GM23338 (cell line): ENCODE measurements at places on chromosomes 3 and 15. TPM values are rescaled to one million over a fixed set of nuclear protein-coding genes. Genes with fewer than 3 reads are reported as not detected.
A peak's percentile ranks its signal among the peaks of the same experiment; 100 is the strongest.

DNA sequence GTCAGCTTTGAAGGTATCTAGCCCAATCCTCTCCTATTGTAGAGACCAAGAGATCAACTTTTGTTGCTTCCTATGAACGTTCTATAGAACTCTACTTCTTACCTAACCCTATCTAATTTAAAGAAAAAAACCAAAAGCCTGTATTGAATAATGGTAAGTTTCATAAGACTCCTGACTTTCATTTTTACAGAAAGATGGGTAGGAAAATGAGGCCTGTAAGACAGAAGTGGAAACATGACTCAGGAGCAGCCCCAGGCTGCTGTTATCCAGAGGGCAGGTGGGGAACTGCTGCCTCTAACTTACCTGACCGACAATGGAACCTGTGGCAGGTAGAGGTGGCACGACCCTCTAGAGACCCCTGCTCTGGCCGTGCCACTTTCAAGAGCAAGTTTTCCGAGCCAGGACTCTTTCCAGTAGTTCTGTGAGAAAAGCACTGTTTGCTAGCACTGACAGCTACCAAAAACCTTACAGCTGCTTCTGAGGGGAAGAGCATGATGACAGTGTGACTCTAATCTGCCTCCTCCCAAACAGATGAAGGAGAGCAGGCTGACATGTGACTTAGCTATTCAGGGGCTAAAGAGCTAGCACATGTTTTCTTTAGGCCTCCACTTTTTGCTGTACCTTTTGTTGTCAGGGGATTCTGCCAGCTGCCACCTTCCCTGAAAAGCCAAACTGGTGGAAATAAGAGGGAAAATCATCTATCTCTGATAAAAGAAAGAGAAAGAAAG, 17.5 kb downstream of the POPDC2 start:
- no peak for DNase-seq

The LRTM1 gene
- total RNA-seq: not detected in 2 replicates

The NOX5 gene
- total RNA-seq: 0.03 TPM in 1 of 2 replicates, not detected in the other

The CTDSPL gene
- 41.2 and 42.0 TPM in 2 replicates for total RNA-seq

- no peak for DNase-seq
Observed at GRCh38 chr15:98923171-98923570, 84.4 kb downstream of the PGPEP1L start.

GRCh38 chr3:24086206-24086605, 141.1 kb downstream of the NR1D2 start:
- DNase-seq: no peak

DNA sequence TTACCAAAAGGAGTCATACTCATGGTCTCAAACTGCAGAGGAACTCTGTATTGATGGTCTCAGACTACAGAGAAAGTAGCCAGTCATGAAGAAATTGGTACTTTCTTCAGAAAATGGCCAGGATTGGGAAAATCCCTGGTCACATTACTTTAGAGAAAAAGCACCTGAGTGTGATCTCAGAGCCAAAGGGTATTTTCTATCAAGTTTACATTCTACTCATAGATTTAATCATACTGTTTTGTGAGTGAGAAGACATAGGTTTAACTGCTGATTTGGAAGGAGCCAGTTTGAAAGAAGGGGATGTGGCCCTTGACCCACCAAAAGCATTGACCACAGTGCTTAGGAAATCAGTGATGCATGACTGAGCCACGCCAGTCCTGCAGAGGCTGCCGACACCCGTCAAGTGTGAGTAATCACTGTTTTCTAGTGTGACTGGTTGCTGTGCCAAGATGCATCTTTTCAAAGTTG, 203.6 kb downstream of the AKAP13 start:
- DNase-seq: no peak

DNA sequence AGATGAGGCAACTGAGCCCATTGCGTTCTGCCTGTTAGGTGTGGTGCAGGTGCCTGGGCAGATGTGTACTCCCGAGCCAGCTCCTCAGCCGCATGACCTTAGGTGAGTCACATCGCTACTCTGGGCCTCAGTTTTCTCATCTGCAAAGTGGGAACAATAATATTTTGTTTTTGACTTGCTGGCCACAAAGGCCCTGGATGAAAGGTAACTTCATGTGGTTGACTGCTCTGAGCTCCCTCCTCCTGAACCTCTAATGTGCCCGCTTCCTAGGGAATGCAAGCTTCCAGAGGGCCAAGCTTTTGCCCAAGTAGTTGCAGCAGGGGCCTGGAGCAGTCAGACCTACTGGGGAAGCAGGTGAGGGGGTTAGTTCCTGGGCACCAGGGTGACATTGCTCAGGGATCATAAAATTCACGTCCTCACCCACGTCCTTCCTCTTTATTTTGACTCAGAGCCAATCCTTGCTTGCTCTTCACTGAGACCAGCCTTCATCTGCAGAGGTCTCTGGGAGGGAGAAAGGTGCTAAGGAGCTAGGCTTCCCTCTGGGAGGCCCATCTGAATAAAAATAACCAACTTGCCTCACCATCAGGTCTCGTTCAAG, 149.0 kb upstream of the TLE3 start:
- no peak for DNase-seq

- DNase-seq: peak; percentile 56
Observed at GRCh38 chr15:28273468-28273867, 48.5 kb downstream of the HERC2 start.

DNA sequence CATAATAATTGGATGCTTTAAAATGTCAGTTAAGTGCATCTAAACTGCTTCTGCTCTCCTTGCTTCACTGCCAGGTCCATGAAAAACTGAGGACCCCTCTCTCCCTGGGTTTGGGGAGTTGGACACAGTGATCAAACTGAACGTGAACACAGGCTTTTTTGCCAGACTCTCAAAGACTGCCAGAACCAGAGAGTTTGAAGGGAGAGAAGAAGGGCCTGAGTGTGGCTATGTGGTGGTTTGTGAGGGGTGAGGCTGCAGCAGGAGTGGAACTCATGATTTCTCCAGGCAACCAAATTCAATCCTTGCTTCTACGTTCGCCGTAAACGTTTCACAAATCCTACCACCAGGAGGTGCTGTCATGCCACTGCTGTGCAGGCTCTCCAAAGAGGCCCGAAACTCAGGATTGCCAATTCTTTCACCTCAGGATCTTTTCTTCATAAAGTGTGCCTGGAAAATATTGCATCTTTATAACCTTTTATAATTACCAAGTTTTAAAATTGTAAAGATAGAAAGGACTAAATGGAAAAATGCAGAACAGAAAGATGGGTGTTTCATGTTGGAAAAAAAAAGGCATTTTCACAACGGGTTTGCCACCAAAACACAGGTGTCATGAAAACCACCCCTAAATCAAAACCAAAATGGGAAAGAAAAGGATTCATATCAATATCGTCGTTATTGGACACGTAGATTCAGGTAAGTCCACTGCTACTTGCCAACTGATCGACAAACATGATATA, 19.7 kb downstream of the TM4SF4 start:
- peak; percentile 90 for DNase-seq

- peak; percentile 67 for DNase-seq
Observed at GRCh38 chr15:66747886-66748707, 46.1 kb downstream of the SMAD6 start.

DNA sequence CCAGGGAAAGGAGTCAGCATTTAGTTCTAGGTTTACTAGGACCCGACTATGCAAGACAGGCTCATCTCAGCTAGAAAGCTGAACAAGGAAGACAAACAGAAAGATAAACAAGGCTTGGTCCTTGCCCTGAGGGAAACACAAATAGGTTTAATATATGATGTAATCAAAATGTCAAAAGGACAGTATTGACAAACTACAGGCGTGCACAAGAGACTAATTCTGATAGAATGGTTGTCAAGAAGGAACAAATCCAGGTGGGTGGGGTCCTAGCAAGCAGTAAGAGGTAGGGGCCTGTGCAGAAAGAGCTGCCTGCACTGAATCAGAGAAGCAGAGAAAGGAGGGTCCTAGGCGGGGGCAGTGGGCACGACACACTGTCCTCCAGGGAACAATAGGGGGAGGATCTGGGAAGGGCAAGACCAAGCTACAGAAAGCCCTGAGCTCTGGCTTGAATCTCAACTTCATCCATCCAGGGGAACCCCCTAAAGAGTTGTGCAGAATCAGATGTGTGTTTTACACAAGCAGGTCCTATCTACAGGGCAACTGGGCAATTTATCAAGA, 23.4 kb downstream of the RFTN1 start:
- DNase-seq: no peak

The GABRA5 gene
- 15.5 and 25.9 TPM in 2 replicates for total RNA-seq

DNA sequence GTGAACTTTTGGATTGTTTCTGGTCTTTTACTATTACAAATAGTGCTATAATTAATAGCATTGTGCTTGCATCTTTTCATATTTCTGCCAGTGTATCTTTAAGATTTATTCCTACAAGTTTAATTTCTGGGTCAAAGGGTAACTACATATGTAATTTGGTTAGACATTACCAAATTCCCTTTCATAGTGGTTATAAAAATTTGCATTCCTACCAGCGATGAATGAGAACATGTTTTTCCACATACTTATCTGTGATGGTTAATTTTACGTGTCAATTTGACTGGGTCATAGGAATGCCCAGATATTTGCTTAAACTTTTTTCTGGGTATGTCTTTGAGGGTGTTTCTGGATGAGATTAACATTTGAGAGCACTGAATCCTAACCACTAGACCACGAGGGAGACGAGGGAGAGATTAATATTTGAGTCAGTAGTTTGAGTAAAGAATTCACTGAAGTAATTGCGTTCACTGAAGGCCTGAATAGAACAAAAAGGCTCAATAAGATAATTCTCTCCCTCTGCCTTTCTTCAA, 132.3 kb upstream of the NEO1 start:
- DNase-seq: no peak

DNA sequence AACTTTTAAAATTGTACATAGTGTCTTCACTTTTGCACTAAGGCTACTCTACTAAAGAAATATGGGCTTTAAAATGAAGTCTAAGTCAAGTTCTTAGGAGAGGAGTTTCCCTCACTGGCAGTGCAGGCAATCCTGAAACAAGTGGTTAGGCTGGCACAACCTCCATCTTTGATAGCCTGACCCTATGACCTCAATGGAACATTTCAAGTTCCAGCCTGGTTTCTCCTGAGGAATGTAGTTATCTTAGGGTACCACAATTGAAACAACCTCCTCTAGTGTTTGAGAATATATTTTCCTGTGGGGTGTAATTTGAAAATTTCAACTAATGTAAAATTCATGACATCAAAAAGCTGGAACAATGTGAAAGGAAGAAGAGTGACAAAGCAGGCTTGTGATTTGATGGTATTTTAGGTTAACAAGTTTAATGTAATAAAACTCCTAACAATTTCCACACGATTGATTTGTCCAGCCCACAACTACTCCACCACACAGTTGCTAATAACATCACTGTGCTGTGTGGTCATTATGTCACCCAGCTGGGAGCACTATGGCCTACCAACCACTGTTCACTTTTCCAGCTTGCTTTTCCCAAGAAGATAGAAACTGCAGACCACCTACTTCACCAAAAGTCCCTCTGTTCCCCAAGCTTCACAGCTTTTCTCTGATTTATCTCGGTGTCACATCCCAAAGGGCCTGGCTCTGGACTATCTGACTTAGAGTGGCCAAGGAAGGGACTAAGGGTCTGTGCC, 1.8 kb downstream of the WWTR1 start:
- no peak for DNase-seq

The LYZL4 gene
- not detected in 2 replicates for total RNA-seq

The GHSR gene
- total RNA-seq: not detected in 2 replicates

The KCNMB3 gene
- total RNA-seq: 0.58 and 1.3 TPM in 2 replicates

DNA sequence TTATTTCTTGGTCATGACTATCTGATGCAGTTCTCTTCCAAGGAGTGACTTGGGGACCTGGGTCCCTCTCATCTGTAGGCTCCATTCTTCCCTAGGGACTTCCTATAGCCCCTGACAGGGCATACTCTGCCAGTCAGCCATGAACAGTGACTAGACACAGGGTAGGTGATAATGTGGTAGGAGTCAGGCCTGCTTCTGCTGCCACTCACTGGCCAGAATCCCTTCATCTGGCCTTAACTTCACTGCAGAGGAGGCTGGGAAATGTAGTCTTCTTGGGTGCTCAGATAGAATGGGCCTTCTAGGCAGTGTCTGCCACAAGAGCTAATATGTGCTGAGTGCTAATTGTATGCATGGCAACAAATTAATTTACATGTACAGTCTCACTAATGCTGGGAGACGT, 84.5 kb downstream of the CACNA2D3 start:
- peak; percentile 38 for DNase-seq

GRCh38 chr15:65953622-65954021, 84.3 kb downstream of the RAB11A start:
- DNase-seq: no peak

DNA sequence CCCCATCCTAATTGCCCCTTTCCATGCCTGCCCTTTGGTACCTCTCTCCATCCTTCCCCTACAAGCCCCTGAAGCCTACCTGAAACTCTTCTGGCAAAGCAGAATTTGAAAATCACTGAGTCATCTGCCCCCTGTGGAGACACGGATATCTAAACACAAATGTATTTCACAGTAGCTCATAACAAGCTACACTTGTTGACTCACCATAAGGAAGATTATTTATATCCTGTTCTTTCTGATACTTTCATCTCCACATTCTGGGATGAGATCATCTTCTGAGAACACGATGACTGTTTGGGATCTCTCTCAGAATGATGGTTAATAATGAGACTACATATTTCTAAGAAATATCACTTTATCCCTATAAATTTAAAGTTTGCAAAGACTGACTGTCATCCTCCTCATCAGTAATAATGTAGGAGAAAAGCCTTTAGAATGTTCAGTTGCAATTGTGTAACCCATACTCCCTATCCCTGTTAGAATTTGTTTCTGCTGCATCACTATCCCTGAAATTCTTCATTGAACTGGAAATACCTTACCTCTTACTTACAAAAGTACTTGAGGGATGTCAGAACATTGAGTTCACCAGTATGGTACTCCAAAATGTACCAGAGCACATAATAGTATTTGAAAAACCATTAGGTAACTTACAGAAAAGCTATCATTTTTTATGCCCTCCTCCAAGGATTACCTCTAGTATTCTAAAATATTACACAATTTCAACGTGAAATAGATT, 116.1 kb upstream of the IL12A start:
- peak; percentile 28 for DNase-seq

GRCh38 chr15:70091726-70092463, 5.8 kb downstream of the TLE3 start:
- no peak for DNase-seq
